ENCODE measurements at places on chromosomes 11 and 22.

GRCh38 chr11:5631417-5631816, 6.6 kb downstream of the TRIM34 start:
- DNase-seq = no peak

GRCh38 chr11:126886636-126887035, 113.9 kb downstream of the KIRREL3 start:
- DNase-seq = no peak

DNA sequence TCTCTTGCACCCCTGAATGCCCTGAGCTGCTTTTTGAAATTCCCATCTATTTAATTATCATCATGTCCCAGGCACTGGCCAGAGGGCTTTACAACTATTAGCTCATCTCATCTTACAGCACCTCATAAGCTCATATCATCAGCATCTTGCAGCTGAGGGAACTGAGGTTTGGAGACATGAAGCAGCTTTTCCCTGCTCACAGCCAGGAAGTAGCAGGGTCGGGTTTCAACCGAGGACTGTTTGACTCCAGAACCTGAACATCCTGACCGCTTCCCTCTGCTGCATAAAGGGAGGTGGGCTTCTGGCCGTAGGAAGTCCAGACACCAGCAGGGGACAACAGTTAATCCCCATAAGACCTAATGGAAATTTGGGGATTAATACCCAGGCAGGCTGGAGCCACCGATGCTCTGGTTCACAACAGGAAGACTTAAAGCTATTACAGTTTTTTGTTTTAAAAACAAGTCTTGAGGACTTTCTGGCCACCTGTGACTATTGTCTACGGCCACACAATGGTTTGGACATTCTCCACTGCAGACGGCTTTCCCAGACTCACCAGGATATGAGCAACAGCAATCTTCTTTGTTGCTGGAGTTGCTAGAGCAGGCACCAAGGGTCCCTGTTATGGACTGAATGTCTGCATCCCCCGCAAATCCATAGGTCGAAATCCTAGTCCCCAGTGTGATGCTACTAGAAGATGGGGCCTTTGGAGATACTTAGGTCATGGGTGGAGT, 47.4 kb downstream of the CHST1 start:
- no peak for DNase-seq

DNA sequence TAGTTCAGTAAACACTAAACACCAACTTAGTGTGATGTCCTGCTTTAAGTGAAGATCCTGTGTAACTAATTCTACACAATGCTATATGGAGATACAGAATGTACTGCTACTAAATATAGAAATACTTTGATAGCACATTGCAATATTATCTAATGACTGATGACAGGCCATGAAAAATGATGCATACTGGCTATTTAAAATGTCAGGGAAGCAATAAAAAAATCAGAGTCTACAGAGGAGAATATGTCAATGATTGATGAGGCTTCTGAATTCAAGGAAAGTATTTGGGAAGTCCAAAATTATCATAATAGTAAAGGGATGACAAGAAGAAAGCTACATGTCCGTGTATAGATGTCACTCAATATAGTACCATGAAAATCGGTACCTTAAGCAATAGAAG, 55.3 kb downstream of the GUCY1A2 start:
- DNase-seq = no peak

DNA sequence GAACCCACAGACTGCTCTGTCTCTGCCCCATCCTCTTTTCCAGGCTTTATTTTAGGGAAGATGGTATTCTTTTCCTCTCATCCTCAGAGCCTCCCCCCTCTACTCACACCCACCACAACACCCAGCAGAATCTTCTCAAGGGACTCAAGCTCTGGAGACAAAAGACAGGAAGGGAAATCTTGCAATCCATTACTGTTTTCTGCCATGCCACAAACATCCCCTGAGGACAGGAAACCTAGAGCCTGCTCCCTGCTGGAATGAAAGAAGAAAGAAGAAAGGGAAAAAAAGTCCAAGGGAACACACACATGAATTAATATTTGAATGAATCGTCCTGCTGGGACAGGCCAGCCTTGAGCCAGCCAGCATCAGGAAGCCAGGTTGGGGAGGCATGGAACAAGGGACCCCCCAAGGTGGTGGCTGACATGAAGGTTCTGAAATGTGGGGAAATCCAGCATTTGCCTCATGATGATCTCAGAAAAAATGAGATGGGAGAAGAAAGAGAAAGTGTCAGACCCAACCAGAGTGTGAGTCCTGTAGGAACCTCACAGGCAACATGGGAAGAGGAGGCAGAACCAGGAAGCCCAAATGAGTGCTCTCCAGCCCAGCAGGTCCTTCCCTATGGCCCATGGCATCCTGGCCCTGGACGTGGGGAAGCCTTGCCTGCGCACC, 34.0 kb downstream of the SLCO2B1 start:
- no peak for DNase-seq

GRCh38 chr11:104908186-104908531, 9.9 kb upstream of the CASP12 start:
- no peak for DNase-seq

DNA sequence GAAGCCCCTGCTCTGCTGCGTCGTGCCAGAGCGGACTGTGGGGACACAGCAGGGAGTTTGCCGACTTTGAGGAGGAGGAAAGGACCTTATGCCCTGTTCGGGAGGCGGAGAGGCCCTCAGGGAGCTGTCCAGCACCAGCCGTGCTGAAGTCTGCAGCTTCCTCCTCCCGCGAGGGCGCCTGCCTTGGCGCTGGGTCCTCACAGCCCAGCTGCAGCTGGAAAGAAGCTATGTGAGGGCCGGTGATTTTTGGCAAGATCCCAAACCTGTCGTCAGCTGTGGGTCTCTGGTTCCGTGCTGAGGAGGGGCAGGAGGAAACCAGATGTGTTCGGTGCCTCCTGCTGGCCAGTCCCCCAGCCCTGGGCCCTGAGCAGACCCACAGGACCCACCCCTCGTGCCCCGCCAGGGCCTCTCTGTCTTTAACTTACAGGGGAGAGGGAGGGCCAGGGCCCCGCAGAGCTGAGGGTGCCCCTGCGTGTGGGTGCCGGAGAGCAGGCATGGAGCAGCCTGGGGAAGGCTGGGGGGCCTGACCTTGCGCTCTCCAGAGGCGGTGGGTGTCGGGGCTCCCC, 12.0 kb downstream of the BRSK2 start:
- DNase-seq = no peak

GRCh38 chr11:81000735-81001134, 1559.9 kb upstream of the TENM4 start:
- DNase-seq = no peak

GRCh38 chr22:19904935-19905334, 36.6 kb upstream of the COMT start:
- no peak for DNase-seq

- DNase-seq = no peak
Measured at GRCh38 chr11:116193321-116194131, 579.3 kb downstream of the BUD13 start.

GRCh38 chr22:27504360-27505253, 296.9 kb downstream of the MN1 start:
- no peak for DNase-seq

GRCh38 chr11:8031248-8032115, 44.3 kb downstream of the EIF3F start:
- DNase-seq = no peak

DNA sequence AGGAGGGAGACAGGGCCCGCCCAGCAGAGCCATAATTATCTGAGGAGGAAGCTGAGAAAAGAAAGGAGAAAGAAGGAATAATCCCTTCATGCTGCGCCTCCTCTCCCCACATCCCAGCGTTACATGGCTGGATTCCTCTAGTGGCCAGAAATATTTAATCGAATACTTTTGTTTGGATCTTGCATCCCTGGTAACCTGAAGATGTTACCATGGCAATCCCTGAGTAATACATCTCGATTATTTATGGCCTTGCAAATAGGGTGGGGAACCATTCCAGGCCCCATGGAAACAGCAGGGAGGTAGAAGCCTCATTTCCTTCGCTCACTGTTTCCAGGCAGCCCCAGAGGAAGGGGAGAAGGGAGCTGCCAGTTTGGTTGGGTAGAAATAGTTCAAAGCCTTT, 357.7 kb downstream of the BUD13 start:
- DNase-seq = no peak

DNA sequence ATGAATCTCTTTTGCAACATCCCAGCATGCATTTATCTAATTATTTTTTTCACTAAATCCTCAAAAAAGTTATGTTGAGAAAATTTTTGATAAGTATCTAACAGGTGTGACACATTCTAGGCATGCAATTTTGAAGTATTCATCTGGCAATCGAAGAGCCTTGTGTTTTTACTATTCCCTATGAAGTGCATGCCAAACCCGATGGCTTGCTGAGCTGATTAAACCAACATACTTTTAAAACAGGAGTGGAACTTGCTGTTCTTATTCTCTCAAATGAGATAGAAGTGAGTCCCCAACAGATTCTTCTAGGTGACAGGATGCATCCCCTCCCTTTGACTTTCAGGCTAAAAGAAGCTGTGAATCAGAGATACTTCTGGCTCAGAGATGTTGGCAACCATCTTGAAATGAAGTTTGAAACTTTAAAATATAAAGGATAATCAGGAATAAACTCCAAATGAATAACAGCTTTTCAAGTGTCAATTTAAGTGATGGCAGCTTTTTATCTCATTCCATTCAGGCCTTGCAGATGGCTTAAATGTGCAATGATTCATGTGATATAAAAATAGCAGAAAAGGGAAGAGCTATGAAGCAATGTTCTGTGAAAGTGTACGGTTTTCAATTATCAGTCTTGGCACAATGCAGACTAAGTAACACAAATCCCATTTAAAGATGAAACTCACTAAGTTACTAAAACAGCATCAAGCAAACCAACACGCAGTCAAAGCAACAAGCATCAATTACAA, 67.7 kb downstream of the APOL5 start:
- no peak for DNase-seq

- DNase-seq = no peak
Measured at GRCh38 chr11:119016216-119017009, 1.7 kb downstream of the RPS25 start.

DNA sequence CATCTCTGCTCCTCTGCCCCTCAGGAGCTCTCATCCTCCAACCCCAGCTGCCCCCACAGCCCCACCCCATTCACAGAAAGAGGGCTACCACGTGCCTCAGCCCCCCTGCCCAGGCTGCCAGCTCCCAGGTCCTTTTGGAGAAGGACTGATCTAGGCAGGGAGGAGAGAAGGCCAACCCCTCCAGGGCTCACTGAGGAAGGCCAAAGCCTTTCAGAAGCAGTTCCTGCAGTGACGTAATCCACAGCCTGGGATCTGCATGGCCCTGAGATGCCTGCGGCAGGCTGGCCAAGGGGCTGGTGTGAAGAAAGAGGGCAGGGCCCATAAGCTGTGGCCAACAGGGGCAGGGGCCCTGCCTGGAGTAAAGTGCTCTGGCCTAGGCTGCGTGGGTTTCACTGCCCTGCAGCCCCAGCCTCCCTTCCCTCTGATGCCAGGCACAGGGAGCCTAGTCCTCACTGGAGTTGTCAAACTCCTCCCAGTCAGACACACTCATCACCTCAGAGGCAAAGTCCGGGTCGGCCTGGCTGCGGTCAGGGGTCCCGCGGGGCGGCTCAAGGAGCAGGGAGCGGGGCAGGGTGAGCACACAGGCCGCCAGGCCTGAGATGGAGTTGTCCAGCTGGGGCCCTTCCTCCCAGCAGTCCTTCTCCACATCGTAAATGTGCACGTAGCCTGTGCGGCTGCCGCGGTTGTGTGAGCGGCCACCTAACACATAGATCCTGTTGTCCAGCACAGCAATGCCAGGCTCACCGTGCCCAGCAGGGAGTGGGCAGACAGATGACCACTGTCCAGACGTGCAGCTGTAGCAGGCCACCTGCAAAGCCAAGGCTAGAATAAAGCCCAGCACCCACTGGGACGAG, 4.2 kb upstream of the SCARF2 start:
- DNase-seq = no peak

DNA sequence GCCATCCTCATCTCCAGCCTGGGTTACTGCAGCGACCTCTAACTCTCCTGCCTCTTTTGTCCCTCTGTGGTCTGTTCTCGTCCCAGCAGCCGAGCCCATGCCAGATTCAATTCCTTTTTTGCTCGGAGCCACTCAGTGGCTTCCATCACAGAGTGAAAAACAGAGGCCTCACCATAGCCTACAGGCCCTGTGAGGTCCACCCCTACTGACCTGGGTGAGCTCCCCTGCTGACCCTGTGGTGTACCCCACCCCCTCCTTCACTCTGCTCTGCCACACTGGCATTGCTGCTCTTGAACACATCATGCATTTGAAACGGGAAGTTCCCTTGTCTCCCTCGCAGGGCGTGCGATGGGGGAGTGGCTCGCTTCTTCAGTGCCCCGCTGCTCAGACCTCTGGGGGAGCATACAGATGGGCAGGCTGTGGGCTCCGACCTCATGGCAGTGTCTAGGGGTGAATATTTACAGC, 2.1 kb downstream of the AIP start:
- no peak for DNase-seq

DNA sequence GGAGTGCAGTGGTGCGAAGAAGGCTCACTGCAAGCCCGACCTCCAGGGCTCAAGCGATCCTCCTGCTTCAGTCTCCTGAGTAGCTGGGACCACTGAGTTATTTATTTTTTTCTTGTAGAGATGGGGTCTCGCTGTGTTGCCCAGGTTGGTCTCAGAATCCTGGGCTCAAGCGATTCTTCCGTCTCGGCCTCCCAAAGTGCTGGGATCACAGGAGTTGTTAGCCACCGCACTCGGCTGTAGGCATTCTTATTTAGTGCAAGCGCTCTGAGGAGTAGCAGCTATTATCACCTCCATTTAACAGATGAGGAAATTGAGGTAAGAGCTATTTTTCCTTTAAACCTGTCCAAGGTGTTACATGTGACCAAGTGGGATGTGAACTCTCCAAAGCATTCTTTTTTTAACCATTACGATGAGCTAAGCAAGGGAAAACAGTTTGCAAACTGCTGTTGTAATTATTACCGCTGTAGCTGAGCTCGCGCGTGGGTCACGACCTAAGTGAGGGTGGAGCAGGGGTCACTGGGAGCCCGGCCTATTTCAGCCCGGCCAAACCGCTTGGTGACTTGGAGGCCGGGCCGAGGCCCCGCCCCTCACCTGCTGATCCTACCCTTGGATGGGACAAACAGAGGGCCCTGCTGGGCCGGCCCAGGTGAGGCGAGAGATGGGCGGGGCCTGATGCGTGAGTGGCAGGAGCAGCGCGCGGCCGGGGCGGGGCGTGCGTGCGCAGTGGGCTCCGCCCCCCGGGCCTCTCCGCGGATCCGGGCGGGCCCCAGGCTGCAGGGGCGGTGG, 449 bp upstream of the KREMEN1 start:
- DNase-seq = peak; percentile 49

DNA sequence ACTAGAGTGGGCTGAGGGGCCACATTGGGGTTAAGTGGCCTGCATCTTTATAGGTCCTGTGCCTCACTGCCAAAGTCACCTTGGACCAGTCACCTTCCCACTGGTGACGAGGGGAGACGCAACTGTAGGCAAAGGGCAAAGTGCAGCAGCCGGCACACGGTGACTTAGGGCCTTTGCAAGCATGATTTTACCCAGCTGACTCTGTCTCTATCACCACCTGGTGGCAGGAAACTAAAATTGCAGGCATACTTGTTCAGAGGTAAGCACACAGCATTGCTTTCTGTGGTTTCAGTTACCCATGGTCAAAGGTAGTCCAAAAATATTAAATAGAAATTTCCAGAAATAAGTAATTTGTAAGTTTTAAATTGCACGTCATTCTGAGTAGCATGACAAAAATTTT, 1164.4 kb downstream of the BRD1 start:
- no peak for DNase-seq

- no peak for DNase-seq
Measured at GRCh38 chr11:69368119-69368880, 74.3 kb downstream of the MYEOV start.

GRCh38 chr11:7252683-7253213, 1.0 kb downstream of the SYT9 start:
- no peak for DNase-seq
